MCF 10A (cell line): ENCODE measurements at places on chromosomes 6 and 20.

GRCh38 chr6:93964926-93965325 lies 545.6 kb upstream of the EPHA7 start:
- no peak for DNase-seq

- DNase-seq: no peak
These were observed 1227.7 kb upstream of the GJE1 start for GRCh38 chr6:140905050-140905449.

GRCh38 chr20:55605594-55605993 lies 399.7 kb downstream of the CBLN4 start:
- no peak for DNase-seq

GRCh38 chr6:107217248-107217647 lies 101.9 kb upstream of the BEND3 start:
- no peak for DNase-seq

GRCh38 chr20:35823937-35824336 lies 52.1 kb downstream of the PHF20 start:
- DNase-seq: no peak

GRCh38 chr20:20215976-20216727 lies 151.8 kb upstream of the INSM1 start:
- DNase-seq: no peak

DNA sequence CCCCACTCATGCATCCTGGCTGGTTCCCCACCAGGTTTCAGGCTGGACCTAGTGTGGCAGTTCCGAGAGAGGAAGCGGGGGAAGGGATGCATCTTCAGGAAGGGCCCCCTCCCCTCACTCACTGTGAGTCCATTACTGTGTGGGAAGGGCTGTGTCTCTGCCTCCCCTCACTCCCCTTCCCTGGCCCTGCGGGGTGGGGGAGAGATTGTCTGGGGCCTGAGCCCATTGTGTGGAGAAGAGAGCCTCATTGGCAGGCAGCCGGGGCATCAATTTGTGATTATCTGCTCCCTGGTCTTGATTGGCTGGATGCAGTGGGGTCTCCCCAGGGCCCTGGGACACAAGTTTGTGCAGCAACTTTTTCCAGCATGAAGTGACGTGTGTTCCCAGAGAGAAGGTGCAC lies 4.1 kb upstream of the MYT1 start:
- no peak for DNase-seq

- DNase-seq: no peak
These were observed 85.8 kb downstream of the FUT9 start for GRCh38 chr6:96101564-96101963.
